ENCODE measurements at places on chromosomes 12 and 14.

- no peak for DNase-seq
These were observed 754 bp downstream of the ZNF605 start for GRCh38 chr12:132955094-132956010.

DNA sequence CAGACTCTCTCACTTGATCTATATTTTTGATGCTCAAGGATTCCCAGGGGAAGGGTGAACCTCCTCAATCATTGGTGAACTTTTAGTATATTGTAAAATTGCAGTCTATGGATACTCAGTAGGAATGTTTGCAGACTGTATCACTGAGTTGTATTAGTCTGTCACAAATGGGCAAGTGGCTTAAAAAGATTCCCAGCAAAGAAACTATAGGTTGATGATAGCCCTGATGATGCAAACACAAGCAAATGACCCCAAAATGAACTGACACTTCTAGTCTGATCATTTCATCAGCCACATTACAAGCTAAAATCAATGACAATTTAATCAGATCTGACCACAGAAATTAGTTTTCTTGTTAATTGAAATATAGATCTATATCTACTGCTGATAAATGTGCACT, 59.5 kb downstream of the RTN1 start:
- DNase-seq: no peak

- no peak for DNase-seq
These were observed 6.2 kb upstream of the ATN1 start for GRCh38 chr12:6921539-6921938.

DNA sequence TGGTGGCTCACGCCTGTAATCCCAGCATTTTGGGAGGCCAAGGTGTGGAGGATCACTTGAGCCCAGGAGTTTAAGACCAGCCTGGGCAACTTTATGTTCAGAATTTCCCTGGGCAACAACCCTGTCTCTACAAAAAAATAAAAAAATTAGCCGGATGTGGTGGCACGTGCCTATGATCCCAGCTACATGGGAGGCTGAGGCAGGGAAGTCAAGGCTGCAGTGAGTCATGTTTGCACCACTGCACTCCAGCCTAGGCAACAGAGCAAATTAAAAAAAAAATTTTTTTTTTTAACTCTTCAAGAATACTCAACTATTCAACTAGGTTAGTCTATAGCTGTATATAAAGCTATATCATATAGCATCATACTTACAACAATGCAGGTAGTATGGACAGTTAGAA, 113.0 kb downstream of the RALGAPA1 start:
- DNase-seq: no peak

DNA sequence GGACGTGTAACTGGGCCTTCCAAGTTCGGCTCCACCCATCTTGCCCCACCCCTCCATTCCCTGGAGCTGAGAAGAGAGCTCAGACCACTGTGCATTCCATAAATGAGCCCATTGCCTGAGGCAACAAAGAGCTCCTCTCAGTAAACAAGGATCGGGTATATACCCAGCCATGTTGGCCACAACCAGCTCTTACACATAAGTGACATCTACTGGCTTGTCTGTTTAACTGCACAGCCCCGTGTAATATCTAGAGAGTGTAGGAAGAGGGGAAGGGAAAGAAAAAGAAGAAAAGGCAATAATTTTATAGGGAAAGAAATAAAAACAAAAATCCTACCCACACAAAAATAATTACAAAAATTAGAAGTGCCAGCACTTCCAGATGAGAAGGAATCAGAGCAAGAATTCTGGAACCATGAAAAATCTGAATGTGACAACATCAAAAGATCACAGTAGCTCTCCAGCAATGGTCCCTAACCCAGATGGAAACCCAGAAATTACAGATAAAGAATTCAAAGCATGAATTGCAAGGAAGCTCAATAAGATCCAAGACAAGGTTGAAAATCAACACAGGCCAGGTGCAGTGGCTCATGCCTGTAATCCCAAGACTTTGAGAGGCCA, 308.1 kb downstream of the RPAP3 start:
- DNase-seq: no peak

GRCh38 chr12:126201981-126202537, 1136.8 kb downstream of the AACS start:
- no peak for DNase-seq

- DNase-seq: no peak
These were observed 25.9 kb upstream of the MAPKAPK5 start for GRCh38 chr12:111816065-111816615.

- no peak for DNase-seq
These were observed 155.6 kb downstream of the SLC6A15 start for GRCh38 chr12:84756961-84757360.

GRCh38 chr14:88196116-88196890, 126.8 kb downstream of the KCNK10 start:
- no peak for DNase-seq

DNA sequence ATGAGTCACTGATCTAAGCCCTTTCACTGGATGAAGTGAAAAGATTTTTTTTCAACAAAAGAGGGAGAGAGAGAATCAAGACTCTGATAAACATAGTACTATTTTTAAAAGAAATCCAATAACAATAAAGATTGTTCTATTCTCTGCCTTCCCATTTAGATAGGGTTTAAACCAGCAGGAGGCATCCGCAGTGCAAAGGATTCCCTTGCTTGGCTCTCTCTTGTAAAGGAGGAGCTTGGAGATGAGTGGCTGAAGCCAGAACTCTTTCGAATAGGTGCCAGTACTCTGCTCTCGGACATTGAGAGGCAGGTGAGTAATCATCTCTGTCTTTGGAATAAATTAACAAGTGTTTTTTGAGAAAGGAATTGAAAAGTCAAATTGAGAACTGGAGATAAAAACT, 124.9 kb downstream of the DERA start:
- DNase-seq: no peak

- DNase-seq: peak; percentile 17
These were observed 1.0 kb downstream of the ELK3 start for GRCh38 chr12:96194971-96195844.

DNA sequence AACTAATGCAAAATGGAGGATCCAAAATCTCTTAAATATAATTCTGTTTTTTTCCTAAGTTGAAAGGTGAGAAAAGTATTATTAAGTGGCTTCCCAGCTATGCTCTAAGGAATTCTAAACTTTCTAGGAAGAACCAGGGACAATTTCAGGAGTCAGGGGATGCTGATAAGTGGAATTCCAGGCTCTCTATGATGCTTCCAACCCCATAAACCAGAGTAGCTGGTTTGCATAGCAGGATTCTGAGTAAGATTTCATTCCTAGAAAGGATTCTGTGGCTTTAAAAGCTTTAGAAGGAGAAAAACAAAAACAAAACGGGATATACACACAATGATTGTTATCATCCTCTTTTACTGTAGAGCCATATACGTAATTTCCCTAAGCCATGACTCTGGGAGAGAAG, 93.9 kb downstream of the SLC16A7 start:
- DNase-seq: no peak

- no peak for DNase-seq
These were observed 565 bp downstream of the CCDC77 start for GRCh38 chr12:402029-402389.

DNA sequence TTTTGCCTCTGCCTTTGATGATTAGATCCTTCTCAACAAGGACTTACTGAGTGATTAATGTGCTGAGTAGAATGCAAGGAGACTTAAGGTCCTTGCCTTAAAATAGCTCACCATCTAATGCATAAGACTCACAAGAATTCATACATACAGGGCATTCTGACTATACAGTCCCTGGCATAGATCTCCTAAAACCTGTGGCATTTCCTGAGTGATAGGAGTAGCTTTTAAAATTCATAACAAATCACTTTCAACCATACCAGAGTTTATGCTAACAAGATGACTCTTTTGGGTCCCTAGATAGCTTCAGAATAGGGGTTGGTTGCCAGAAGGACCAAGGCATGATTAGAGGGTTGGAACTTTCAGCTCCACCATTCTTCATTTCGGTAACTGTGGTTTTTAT, 48.8 kb downstream of the STXBP6 start:
- DNase-seq: no peak

- DNase-seq: no peak
These were observed 359.9 kb downstream of the TRHDE start for GRCh38 chr12:72631926-72632685.

DNA sequence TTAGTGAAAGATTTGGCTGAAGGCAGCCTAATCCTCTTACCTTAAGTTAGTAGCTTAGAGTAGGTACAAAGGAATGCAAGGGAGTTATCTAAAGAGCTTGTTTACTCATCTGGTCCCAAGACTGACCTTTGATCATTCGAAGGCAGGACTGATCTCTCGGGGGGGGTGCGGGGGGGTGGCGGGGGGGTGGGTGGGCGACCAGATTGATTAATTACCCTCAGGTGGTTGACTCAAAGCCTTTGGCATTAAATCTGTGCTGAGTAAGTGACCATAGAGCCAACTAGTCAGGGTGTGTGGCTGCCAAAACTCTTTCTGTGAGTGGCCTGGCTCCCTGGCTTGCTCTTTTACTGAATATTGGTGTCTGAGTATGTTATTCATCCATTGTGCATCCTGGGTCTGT, 731.9 kb upstream of the FBXO33 start:
- no peak for DNase-seq

- no peak for DNase-seq
These were observed 39.2 kb upstream of the KCNJ8 start for GRCh38 chr12:21813751-21814150.

DNA sequence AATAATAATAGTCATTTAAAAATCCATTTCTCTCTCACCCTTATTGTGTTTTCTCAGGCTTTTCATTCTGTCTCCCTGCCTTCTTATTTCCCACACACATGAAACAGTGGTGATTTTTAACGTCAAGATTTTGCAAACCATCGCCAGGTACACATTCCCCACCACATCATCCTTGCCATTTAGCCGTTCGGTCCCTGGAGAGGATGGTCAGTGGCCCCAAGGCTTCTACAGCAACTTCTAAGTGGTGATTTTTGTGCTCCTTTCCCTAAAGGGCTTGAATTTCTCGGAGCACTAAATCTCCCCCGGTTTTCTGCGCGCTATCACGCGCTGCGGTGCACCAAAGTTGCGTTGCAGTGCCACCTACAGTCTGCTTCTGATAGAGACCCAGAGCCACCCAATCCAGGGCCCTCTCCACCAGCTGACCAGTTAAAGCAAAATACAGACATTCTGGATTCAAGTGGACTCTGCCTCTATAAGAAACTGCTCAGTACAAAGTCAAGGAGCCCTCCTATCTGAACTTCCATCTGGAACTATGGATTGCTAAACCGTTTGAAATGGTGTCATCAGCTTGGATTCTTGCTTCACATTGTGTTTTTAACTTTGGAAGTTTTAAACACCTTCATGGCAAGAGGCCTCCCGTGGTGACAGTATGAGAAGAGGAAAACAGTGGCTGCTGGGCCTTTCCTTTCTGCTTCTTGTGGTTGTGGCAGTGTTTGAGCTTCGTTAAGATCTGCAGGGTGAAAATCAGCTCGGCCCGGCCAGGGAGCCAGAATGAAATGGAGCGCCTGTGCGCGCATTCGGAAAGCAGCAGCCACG, 234.0 kb downstream of the SPTSSA start:
- DNase-seq: peak; percentile 13

DNA sequence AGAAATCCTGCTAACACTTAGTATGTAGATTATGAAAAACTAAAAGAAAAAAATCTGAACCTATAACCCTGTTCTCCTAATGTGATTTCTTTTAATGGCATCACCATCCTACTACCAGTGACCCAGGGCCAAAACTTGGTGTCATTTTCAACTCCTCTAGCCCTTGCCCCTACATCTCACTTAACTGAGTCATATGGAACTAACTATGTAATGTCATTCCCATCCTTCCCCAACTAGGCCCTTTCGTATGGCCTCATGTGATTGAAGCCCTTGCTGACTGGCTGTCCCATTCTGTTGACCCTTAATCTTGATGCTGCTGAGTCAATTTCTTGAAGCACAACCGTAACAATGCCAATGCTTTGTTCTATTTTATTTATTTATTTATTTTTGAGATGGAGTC, 7.6 kb downstream of the DMAC2L start:
- no peak for DNase-seq

DNA sequence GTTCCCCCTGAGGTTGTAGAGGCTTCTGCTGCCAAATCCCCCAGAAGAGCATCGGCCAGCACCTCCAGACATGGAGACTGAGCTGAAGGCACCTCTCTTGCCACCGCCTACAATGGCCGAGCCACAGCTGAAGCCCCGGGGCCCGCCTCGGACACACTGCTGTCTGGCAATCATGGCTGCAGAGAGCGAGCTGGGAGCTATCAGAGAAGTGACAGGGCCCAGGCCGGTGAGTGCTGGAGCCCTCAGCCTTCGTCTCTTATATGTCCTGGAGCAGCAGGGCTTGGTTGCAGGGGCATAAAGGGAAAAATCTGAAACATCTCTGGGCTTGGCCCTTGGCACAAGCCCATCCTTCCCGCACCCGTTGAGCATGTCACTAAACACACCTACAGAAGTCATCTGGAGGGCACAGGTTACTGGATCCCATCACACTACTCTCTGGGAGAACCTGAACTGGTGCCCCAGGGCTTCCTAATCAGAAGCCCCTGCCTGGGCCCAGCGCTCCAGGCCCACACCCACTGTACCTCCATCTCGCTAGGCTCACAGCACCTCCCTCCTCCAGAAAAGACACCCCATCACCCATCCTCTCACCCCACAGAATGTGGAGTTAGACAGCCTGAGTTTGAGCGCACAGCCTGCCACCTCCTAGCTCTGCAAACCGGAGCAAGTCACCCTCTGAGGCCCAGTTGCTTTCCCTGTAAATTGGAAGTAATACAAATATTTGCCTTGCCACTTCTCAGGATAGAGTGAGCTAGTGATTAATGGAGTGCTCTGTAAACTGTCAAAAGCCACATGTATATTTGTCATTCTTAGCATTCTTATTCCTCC, at the start of gene KRT4:
TSS of gene KRT4 (minus strand) at position 232 of the 825 bp plus-strand sequence. CDS start at position 174, 58 bp downstream.
- DNase-seq: no peak

GRCh38 chr12:6182279-6182898, 17.8 kb upstream of the CD9 start:
- no peak for DNase-seq

DNA sequence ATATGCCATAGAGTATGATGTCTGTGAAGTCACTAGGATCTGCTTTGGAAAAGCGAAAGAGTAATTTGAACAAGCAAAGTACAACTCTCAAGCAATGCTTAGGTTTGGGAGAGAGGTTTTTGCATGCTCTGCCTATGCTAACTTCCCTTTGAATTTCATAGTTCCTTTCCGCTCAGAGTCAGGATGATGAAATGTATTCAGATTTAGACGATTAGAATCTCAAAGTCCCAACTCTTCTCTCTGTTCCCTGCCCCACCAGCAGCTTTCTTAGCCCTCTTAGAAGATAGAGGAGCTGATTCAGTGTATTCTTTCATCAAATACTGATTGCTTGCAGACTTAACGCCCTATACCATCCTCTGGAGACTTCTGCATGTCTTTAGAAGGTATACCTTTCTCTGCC, 11.5 kb downstream of the RAB5B start:
- no peak for DNase-seq

- DNase-seq: no peak
These were observed 39.5 kb downstream of the E2F7 start for GRCh38 chr12:77025782-77026314.

All from stimulated activated CD8-positive, alpha-beta memory T cell treated with anti-CD3 and anti-CD28 coated beads, Interleukin-15, amount 100 ng/mL, for 24 hours (primary cell).